ENCODE measurements at places on chromosomes 7 and 10.

GRCh38 chr10:124149189-124150042 lies 56.0 kb upstream of the CHST15 start:
- DNase-seq, result no peak

GRCh38 chr7:99739699-99740572 lies 4.9 kb upstream of the CYP3A7 start:
- no peak for DNase-seq

DNA sequence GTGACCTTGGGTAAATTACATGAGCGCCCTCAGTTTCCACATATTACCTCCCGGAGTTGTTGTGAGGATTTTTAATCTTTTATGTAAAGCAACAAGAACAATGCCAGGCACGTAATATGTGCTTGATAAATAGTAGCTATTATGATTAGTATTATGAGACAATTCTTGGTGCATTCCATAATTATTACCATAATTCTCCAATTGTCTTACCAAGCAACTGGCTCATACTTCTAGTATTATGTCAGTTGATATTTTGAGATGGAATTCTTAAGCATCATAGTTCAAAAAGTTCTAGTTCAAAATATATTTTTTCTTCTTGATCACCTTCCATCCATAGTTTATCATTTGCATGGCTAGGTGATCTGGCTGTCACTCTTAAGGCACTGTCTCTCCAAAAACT lies 259.0 kb downstream of the BBS9 start:
- DNase-seq, result no peak

- no peak for DNase-seq
Observed at GRCh38 chr7:23955145-23955544, 245.1 kb downstream of the STK31 start.

DNA sequence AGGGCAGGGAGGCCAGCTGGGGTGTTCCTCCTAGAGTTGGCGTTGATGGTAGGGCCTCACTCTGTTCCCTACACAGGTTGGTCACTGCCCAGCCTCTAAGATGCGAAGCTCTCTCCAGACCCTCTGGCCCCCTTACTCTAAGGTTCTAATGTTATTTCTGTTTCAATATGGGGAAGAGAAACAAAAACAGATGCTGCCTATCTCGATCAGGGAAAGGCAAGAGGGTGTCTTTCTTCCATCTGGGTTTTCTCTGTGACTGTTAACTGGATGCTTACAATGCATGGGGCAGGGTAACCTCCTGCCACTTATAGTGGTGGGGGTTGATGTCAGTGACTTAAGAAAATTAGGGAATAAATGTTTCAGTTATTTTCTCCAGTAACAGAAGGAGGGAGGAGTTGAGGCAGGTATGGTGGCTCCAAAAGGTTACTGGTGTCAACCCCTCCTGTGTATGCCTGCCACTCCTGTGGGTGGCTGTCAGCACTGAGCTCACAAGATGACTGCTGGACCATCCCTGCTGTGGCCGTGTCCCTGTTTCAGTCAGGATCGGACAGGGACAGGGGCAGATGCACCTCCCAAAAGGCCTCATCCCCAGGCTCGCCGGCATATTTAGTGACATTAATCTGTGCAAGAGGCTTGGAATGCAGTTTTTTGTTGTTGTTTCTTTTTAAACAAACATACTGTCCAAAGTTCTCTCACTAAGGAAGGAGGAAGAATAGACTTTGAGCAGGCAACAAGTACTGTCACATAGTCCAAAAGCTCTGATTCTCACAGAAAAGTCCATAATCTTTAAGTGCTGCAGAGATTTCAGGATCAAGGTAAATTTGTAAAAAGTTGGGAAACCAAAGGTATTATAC lies 39.6 kb upstream of the SYPL1 start:
- no peak for DNase-seq

- DNase-seq, result no peak
Observed at GRCh38 chr10:61350068-61350467, 103.1 kb downstream of the TMEM26 start.

DNA sequence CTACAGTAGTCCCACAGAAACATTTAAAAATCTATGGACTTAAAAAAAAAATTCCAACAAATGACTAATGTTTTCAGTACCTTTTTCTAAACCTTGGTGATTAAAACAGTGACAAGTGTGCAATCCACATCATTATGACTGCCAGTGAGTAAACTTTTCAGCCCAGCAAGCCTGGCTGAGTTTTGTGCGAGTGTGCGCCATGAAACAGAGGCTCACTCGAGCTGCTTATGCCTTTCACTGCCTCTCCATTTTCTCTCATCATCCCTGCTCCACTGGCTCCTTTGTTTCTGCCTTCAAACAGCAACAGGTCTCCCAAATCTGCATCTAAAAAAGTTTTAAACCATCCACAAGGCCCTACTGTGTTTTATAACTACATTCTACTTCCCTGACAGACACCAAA lies 105.8 kb downstream of the USP6NL start:
- DNase-seq, result no peak

- no peak for DNase-seq
Observed at GRCh38 chr10:114556236-114557122, 101.6 kb downstream of the ABLIM1 start.

DNA sequence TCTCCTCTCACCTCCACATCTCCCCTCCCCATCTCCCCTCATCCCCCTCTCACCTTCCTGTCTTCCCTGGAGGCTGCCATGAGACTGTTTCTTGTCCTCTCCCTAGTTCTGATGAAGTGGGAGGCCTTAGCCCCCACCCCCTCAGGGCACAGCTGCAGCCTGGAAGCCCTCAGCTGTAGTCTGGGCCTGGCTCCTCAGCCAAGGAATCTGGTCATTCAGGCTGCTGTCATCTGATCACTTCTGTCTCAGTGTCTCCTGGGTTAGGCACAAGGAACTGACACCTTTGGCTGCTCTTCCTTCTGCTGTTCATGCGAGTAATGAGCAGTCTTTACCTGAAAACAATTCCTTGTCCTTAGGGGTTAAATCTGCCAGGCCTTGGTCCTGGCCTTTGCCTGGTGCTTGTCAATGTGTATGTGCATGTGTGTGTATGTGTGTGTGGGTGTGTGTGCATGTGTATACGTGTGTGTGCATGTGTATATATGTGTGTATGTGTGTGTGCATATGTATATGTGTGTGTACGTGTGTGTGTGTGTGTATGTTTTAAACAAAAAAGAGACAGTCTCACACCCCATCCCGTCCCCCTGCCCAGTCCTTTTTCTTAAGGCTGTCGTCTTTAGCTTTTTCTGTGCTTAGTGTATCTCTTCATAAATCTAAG lies 153.5 kb upstream of the TMEM72 start:
- DNase-seq, result no peak

All from hematopoietic multipotent progenitor cell treated with erythropoietin and hydrocortisone succinate and interleukin-3 and kit ligand, for 15 days (in vitro differentiated cells).